Neural crest cell (in vitro differentiated cells): ENCODE measurements at places on chromosomes 6 and 20. TPM values are rescaled to one million over a fixed set of nuclear protein-coding genes. Genes with fewer than 3 reads are reported as not detected.
A peak's percentile ranks its signal among the peaks of the same experiment; 100 is the strongest.

Gene NR2E1
- total RNA-seq, result not detected in 2 replicates

DNA sequence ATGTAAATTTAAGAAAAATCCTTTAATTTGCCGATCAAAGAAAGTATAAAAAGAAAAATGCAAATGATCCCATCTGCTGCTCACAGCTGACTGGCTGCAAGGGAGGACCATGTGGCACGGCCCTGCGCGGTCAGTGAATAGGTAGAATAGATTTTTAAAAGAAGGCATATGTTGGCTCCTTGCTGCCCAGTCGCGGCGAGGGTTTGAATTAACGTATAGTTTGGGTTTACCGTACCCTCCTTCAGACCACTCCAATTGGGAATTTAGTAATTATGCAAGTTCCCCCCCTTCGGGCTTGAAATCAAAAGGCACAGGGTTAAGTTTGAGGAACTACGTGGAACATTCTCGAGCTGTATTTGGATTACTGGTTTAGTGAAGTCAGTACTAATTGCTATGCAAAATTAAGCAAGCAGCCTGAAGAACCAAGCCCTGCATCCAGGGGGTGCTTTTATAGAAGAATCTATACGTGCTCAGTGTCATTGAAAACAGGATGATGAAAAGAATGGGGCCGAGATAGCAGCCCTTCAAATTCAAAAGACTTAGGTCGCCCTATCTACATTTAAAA lies 1.1 kb upstream of the BEND3 start:
- peak overlapping the region; percentile 99 for H3K4me3 ChIP-seq
- peaks cover 6% of the 10 kb centered on the region for H3K27me3 ChIP-seq
- DNase-seq, result peak; percentile 43
- H3K4me1 ChIP-seq, result peaks cover 29% of the 10 kb centered on the region
- peak overlapping the region; percentile 7 for H3K27ac ChIP-seq

Gene ANGPT4
- 0.07 TPM in 1 of 2 replicates, not detected in the other for total RNA-seq

GRCh38 chr20:58542411-58543095 lies 27.4 kb upstream of the APCDD1L start:
- peaks cover 5% of the 10 kb centered on the region for H3K36me3 ChIP-seq
- DNase-seq, result no peak
- peaks cover 5% of the 10 kb centered on the region for H3K4me1 ChIP-seq
- H3K4me3 ChIP-seq, result no peak overlapping the region
- H3K27me3 ChIP-seq, result no peaks in the 10 kb centered on the region
- H3K27ac ChIP-seq, result no peak overlapping the region

GRCh38 chr6:118370722-118371121 lies 177.4 kb upstream of the PLN start:
- H3K27ac ChIP-seq, result no peak overlapping the region
- no peak overlapping the region for H3K4me3 ChIP-seq
- H3K4me1 ChIP-seq, result no peaks in the 10 kb centered on the region

Gene ABHD16B
- total RNA-seq, result not detected in 2 replicates

GRCh38 chr20:41910558-41910957 lies 292.4 kb upstream of the CHD6 start:
- peaks cover 24% of the 10 kb centered on the region for H3K27me3 ChIP-seq
- no peaks in the 10 kb centered on the region for H3K36me3 ChIP-seq
- H3K4me3 ChIP-seq, result no peak overlapping the region
- DNase-seq, result no peak
- H3K4me1 ChIP-seq, result no peaks in the 10 kb centered on the region
- no peak overlapping the region for H3K27ac ChIP-seq

- DNase-seq, result no peak
- peaks cover 3% of the 10 kb centered on the region for H3K27me3 ChIP-seq
- H3K4me1 ChIP-seq, result peaks cover 4% of the 10 kb centered on the region
These were observed 37.1 kb upstream of the B4GALT5 start for GRCh38 chr20:49750611-49751396.

DNA sequence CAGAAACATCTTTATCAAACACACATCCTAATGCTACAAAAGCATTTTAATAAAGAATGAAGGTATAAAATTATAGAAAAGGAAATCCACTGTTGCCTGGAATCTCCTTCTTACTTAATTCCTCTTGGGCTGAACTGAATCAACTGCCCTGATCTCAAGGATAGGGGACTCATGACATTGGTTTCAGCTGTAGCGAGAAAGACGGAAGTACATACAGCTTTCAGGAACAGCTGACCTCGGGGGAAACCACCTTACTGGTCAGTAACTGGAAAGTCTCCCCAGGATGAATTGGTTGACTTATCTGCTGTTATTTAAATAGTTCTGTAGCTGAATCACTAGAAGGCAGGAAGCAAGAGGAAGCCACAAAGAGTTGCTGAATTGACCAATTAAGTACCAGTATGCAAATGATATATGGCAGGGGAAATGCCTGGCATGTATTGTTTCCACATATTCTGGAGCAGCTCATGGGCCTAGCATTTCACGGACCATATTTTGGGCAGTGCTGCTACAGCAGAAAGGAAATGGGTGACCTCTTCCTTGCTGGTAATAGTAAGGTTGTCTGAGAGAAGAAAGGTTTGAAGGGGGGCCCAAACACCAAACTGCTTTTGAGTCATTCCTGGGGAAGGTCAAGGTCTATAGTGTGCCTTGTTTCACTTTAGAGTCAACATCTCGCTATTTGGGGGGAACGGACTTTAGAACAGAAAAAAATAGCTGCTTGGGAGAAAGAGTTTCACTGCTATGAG lies 43.7 kb upstream of the MAP7 start:
- no peak overlapping the region for H3K27ac ChIP-seq
- no peak for DNase-seq
- H3K4me3 ChIP-seq, result no peak overlapping the region
